Activated naive CD8-positive, alpha-beta T cell treated with anti-CD3 and anti-CD28 coated beads for 36 hours (primary cell): ENCODE measurements at places on chromosomes 3 and 15. TPM values are rescaled to one million over a fixed set of nuclear protein-coding genes. Genes with fewer than 3 reads are reported as not detected.

The LEO1 gene
- 31.8 TPM for total RNA-seq

The LMAN1L gene
- total RNA-seq: 0.33 TPM

The SYNM gene
- 0.14 TPM for total RNA-seq

The MGA gene
- 32.0 TPM for total RNA-seq

The COL6A5 gene
- total RNA-seq: not detected

The RARB gene
- not detected for total RNA-seq

The NLGN1 gene
- not detected for total RNA-seq

The SPSB4 gene
- total RNA-seq: not detected

The GPR15 gene
- total RNA-seq: 0.52 TPM

The ARPIN gene
- not detected for total RNA-seq

The GOLGA8J gene
- not detected for total RNA-seq

The RARRES1 gene
- not detected for total RNA-seq

DNA sequence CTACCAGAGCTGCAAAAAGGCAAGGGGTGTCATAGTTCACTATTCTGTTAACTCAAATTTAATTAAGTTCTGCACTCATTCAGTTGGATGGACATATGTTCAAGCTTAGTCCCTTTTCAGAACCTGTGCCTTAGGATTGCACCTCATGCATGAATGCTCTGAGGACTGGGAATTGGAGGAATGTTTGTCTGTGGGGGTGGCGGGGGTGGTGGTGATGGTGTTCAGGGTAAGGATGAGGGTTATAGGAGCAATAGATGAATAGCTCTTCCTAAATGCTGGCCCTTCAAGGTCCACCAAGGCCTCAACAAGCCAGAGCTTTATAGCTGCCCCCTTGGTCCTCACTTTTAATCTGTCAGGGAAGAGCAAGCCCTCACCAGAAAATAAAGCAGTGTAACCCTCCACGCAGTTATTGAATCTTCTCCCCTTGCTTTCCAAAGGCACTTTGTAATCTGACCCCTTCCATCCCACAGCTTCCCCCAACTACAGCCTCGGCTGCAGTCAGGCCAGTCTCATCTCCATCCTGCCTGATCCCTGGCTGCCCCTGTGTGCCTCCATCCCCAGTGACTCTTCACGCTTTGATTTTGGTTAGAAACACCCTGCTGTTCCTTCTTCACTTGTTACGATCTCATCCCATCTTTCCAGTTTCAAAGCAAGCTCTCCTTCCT lies 221.6 kb upstream of the LMCD1 start:
- no peak overlapping the region for H3K27ac ChIP-seq
- peaks cover 4% of the 10 kb centered on the region for H3K27me3 ChIP-seq
- H3K4me1 ChIP-seq: no peaks in the 10 kb centered on the region
- DNase-seq: no peak
- H3K36me3 ChIP-seq: no peaks in the 10 kb centered on the region

DNA sequence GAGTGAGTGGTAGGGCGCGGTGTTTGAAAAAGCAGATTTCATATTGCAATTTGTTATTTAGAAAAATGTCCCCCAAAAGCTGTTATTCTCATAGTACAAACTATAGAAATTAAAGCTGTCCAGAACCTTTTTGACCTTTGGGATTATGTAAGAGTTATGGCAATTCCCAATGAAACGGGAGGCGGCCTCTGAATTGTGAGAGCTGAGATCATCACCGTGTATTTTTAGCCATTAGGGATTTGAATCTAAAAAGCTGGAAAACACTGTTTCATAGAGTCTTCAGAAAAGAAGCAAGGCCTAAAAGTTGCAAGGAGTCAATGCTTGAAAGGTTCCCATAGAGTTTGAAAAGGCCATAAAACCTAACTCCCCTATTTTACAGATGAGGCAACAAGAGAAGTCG lies 38.6 kb upstream of the SLC25A26 start:
- no peak for DNase-seq
- no peak overlapping the region for H3K27ac ChIP-seq
- no peak overlapping the region for H3K4me3 ChIP-seq
- H3K36me3 ChIP-seq: no peaks in the 10 kb centered on the region
- no peaks in the 10 kb centered on the region for H3K27me3 ChIP-seq

- H3K4me3 ChIP-seq: no peak overlapping the region
- H3K4me1 ChIP-seq: no peaks in the 10 kb centered on the region
- H3K27me3 ChIP-seq: peaks cover 4% of the 10 kb centered on the region
- no peak overlapping the region for H3K27ac ChIP-seq
- no peak for DNase-seq
These were observed 145.2 kb downstream of the TAFA4 start for GRCh38 chr3:68787106-68787626.

GRCh38 chr3:190996181-190996775 lies 133.8 kb upstream of the GMNC start:
- no peak for DNase-seq
- H3K4me1 ChIP-seq: no peaks in the 10 kb centered on the region
- H3K27me3 ChIP-seq: no peaks in the 10 kb centered on the region
- no peak overlapping the region for H3K4me3 ChIP-seq
- H3K27ac ChIP-seq: no peak overlapping the region
- no peaks in the 10 kb centered on the region for H3K36me3 ChIP-seq

GRCh38 chr3:196159952-196160804 lies 51.0 kb downstream of the ZDHHC19 start:
- H3K36me3 ChIP-seq: no peaks in the 10 kb centered on the region
- H3K4me1 ChIP-seq: peaks cover 11% of the 10 kb centered on the region
- H3K4me3 ChIP-seq: no peak overlapping the region

- no peaks in the 10 kb centered on the region for H3K36me3 ChIP-seq
- peaks cover under 1% of the 10 kb centered on the region for H3K27me3 ChIP-seq
- H3K27ac ChIP-seq: no peak overlapping the region
- H3K4me3 ChIP-seq: no peak overlapping the region
- peaks cover 7% of the 10 kb centered on the region for H3K4me1 ChIP-seq
These were observed 188.8 kb downstream of the FEZF2 start for GRCh38 chr3:62184559-62184958.

- H3K36me3 ChIP-seq: no peaks in the 10 kb centered on the region
- H3K4me1 ChIP-seq: peaks cover 19% of the 10 kb centered on the region
- H3K27ac ChIP-seq: no peak overlapping the region
- no peaks in the 10 kb centered on the region for H3K27me3 ChIP-seq
These were observed 127.9 kb upstream of the STT3B start for GRCh38 chr3:31404871-31405270.

DNA sequence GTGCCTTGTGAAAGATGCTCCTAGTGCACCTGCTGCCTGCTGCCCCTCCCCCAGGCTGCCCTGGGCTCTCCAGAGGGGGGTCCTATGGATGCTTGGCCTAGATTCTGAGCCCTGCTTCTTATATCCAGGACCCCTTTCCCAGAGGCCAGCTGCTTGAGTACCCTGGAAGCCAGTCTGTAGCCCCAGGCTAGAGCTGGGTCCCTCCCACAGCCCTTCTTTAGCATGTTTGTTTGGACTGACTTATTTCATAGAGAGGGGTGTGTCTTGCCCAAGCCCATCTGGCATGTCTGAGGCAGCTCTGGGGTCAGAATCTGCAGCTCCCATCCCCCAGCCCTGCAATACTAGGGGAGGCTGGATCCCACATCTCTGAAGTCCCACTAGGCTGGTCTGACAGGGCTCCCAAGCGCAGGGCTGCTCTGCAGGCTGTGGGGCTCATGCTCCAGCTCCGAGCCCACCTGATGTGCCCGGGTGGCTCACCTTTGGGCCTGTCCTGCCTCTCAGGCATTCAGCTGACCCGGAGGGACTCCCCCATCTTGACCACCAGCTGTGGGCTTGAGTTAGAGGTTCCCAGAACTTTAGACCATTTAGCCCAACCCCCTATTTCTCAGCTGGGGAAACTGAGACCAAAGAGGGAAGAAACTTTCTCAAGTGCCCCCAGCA lies 3.1 kb downstream of the CHRNB4 start:
- no peaks in the 10 kb centered on the region for H3K36me3 ChIP-seq
- H3K4me1 ChIP-seq: peaks cover 5% of the 10 kb centered on the region
- H3K4me3 ChIP-seq: no peak overlapping the region

DNA sequence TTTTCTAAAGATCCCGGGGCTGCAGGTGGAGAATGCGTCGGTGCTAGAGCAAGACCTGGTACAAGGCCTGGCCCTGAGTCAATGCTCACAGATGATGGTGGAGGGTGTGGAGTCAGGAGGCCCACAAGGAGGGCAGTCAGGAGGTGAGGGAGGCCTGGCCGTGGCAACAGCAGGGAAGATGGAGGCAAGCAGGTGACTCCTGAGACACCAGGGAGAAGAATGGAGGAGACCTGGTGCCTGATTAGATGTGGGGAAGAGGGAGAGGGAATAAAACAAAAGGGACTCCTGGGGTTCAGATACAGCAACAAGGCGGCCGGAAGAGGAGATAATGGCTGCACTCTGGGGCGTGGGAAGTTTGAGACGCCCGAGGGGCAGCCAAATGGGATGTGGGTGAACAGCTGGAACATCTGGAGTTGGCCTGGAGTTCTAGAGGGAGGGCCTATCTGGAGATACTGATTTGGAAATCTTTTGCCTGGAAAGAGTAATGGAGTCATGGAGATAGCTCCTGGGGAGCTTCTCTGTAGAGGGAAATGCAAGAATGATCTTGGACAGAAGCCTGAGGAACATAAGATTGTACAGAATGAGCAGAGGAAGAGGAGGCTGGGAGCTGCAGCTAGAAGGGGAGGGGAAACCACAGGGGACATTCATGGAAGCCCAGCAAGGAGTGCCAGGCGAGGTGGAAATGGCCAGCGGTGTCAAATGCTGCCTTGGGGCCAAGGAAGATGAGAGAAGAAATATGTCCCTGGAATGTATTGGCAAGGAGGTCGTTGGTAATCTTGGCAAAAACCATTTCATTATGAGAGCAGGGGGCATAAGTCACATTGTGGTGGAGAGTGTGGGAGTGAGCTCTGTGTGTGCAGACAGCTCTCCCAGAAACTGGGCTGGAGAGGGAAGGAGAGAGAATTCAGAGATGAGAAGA lies 67.5 kb upstream of the CORO2B start:
- no peak overlapping the region for H3K27ac ChIP-seq
- no peaks in the 10 kb centered on the region for H3K27me3 ChIP-seq
- H3K4me3 ChIP-seq: no peak overlapping the region
- no peak for DNase-seq
- no peaks in the 10 kb centered on the region for H3K4me1 ChIP-seq

- H3K27ac ChIP-seq: no peak overlapping the region
- DNase-seq: no peak
- no peaks in the 10 kb centered on the region for H3K36me3 ChIP-seq
- H3K4me1 ChIP-seq: no peaks in the 10 kb centered on the region
- no peak overlapping the region for H3K4me3 ChIP-seq
These were observed 7.8 kb upstream of the STAC start for GRCh38 chr3:36372534-36372935.

- peaks cover 1% of the 10 kb centered on the region for H3K36me3 ChIP-seq
- no peak for DNase-seq
- no peak overlapping the region for H3K4me3 ChIP-seq
- H3K27me3 ChIP-seq: peaks cover 12% of the 10 kb centered on the region
- peaks cover 2% of the 10 kb centered on the region for H3K4me1 ChIP-seq
These were observed 63.0 kb upstream of the CFAP161 start for GRCh38 chr15:81071120-81071519.

GRCh38 chr3:119333773-119334509 lies 39.8 kb downstream of the ARHGAP31 start:
- no peak overlapping the region for H3K27ac ChIP-seq
- H3K4me1 ChIP-seq: no peaks in the 10 kb centered on the region
- peaks cover 10% of the 10 kb centered on the region for H3K36me3 ChIP-seq
- no peaks in the 10 kb centered on the region for H3K27me3 ChIP-seq

GRCh38 chr15:92920595-92921161 lies 20.6 kb downstream of the CHD2 start:
- H3K36me3 ChIP-seq: peaks cover 65% of the 10 kb centered on the region
- peak overlapping the region; percentile 82 for H3K27ac ChIP-seq
- H3K4me1 ChIP-seq: peaks cover 74% of the 10 kb centered on the region
- peak overlapping the region; percentile 22 for H3K4me3 ChIP-seq

- peaks cover 9% of the 10 kb centered on the region for H3K36me3 ChIP-seq
- no peak overlapping the region for H3K4me3 ChIP-seq
- H3K27ac ChIP-seq: no peak overlapping the region
- DNase-seq: no peak
These were observed 68.5 kb upstream of the ATP13A5 start for GRCh38 chr3:193446965-193447602.

- H3K27ac ChIP-seq: no peak overlapping the region
- no peak for DNase-seq
- no peak overlapping the region for H3K4me3 ChIP-seq
- no peaks in the 10 kb centered on the region for H3K27me3 ChIP-seq
- peaks cover 2% of the 10 kb centered on the region for H3K36me3 ChIP-seq
These were observed 786.6 kb upstream of the DPPA4 start for GRCh38 chr3:110123946-110124345.

GRCh38 chr3:58369876-58370275 lies 37.2 kb downstream of the PXK start:
- H3K27me3 ChIP-seq: no peaks in the 10 kb centered on the region
- H3K4me3 ChIP-seq: no peak overlapping the region
- peaks cover 20% of the 10 kb centered on the region for H3K4me1 ChIP-seq
- no peak overlapping the region for H3K27ac ChIP-seq

- H3K4me3 ChIP-seq: no peak overlapping the region
- DNase-seq: no peak
- H3K4me1 ChIP-seq: peaks cover 34% of the 10 kb centered on the region
- H3K27ac ChIP-seq: no peak overlapping the region
These were observed 81.5 kb downstream of the BBX start for GRCh38 chr3:107604057-107604822.

- no peak overlapping the region for H3K27ac ChIP-seq
- DNase-seq: no peak
- H3K4me1 ChIP-seq: no peaks in the 10 kb centered on the region
- no peaks in the 10 kb centered on the region for H3K36me3 ChIP-seq
- no peaks in the 10 kb centered on the region for H3K27me3 ChIP-seq
- no peak overlapping the region for H3K4me3 ChIP-seq
These were observed 92.8 kb downstream of the ZBBX start for GRCh38 chr3:167287308-167287707.

DNA sequence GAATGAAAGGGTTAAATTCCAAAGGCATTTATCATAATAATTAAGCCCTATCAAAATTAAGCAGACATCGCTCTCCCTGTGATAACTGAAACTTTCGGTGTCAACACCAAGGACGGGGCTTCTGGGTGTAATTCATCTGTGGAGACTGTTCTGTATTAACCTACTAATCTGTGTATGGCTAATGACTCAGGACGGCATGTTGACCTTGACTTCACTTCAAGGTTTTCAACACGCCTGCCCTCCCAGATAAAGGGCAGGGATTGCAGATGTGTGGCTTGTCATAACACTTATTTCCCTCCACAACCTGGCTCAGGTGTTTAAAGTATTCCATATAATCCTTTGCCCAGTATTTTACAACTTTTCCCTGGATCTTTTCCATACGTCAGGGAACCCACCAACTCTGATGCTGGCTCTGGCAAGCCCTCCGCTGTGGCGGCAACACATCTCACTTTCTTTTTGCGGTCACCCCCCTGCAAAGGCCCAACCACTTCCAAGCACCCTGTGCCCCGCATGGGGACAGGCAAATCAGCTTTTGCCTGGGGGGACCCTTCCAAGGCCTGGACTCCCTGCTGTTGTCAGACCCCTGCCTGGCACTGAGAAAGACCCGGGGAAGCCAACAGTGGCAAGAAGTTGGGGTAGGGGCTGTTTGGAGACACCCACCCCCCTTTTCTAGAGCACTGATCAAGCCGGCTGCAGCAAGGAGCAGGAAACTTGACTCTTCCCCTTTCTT lies 93.2 kb upstream of the MEF2A start:
- no peaks in the 10 kb centered on the region for H3K36me3 ChIP-seq
- no peak overlapping the region for H3K4me3 ChIP-seq
- no peaks in the 10 kb centered on the region for H3K27me3 ChIP-seq
- peaks cover 32% of the 10 kb centered on the region for H3K4me1 ChIP-seq

GRCh38 chr3:111861391-111861790 lies 2.3 kb downstream of the PHLDB2 start:
- no peak for DNase-seq
- H3K27ac ChIP-seq: no peak overlapping the region
- no peaks in the 10 kb centered on the region for H3K36me3 ChIP-seq
